Right ventricle myocardium superior (tissue), 1 donor: ENCODE measurements at places on chromosomes 12 and 14. TPM values are rescaled to one million over a fixed set of nuclear protein-coding genes. Genes with fewer than 3 reads are reported as not detected.

Gene IL22
- not detected for total RNA-seq

Gene C14orf39
- not detected for total RNA-seq

Gene KRT4
- total RNA-seq: not detected

Gene SERPINA3
- total RNA-seq: 55.2 TPM

Gene TOMM20L
- not detected for total RNA-seq

Gene GPR162
- 4.4 TPM for total RNA-seq

Gene SAMD4A
- 149 TPM for total RNA-seq

Gene WDR89
- total RNA-seq: 5.0 TPM

Gene ABHD12B
- not detected for total RNA-seq

Gene CISTR
- total RNA-seq: 0.83 TPM

Gene ABCB9
- 3.9 TPM for total RNA-seq

Gene CARMIL3
- total RNA-seq: 0.08 TPM

Gene ETFBKMT
- total RNA-seq: 7.0 TPM

Gene PEX5
- total RNA-seq: 34.1 TPM

Gene MYO1H
- total RNA-seq: 0.78 TPM

Gene KRT3
- not detected for total RNA-seq

Gene CCDC197
- 1.3 TPM for total RNA-seq

Gene FAM222A
- total RNA-seq: 25.0 TPM

Gene TAS2R7
- not detected for total RNA-seq

Gene CYP27B1
- not detected for total RNA-seq

Gene ADCY4
- total RNA-seq: 20.6 TPM

Gene CPM
- total RNA-seq: 7.7 TPM

Gene PRB4
- not detected for total RNA-seq

Gene PTPN21
- 32.2 TPM for total RNA-seq

Gene IKZF4
- 7.0 TPM for total RNA-seq

Gene PROX2
- not detected for total RNA-seq

Gene SYT10
- total RNA-seq: not detected

Gene GUCY2C
- not detected for total RNA-seq

Gene SCNN1A
- not detected for total RNA-seq

Gene HOXC13
- total RNA-seq: not detected

Gene CACNA2D4
- total RNA-seq: 1.0 TPM
